ENCODE measurements at places on chromosomes 2 and 18.

DNA sequence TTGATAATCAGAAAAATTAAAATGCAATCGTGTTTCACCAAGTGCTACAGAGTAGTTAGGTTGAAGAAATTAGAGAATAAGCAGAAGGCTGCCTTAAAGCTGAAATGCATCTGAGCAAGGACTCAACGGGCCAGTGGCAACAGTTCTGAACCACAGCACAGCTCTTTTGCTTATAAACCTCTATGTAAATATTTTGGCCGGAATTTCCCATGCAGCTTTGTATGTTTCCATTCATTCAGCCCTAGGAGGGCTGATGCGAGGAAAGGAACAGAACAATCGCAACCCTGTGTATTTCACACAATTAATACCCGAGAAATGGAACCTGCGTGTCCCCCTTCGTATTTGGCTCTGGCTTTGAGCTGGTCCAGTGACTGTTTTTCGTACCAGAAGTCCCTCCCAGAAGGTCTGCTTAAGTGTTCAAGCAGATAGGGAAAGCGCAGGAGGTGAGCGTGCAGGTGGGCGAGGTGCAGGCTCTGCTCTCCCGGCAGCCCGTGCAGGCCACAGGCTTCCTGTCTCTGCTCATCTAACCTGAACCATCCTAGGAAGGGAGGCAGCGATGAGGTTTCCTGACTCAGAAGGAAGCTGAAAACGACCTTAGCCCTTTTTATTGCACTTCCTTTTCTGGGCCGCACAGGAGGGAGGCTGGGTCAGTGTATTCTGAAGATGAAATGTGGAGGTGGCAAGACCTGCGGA lies 67.3 kb downstream of the ASB1 start:
- no peak for DNase-seq

DNA sequence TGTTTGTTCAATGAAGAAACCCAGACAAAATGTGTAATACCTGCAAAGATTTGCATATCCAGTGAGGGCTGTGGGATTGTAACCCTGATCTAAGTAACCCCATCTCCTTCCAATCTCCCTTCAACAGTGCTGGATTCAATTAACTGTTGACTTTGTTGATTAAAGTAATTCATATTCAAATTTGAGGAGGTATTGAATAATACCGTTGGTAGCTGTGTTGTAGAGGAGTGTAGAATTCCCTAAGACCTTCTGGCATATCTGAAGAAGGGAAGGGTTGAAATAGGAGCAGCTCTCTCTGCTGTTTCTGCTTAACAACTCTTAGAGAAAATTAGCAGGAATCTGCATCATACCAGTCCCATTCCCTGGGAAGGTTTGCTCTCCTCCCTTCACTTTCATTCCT lies 28.2 kb downstream of the MAIP1 start:
- no peak for DNase-seq

GRCh38 chr2:163135256-163135655 lies 296.7 kb upstream of the KCNH7 start:
- DNase-seq: no peak

- no peak for DNase-seq
Observed at GRCh38 chr2:1653956-1654695, 90.2 kb downstream of the PXDN start.

- no peak for DNase-seq
Observed at GRCh38 chr2:179861027-179861415, 391 bp downstream of the ZNF385B start.
